RPMI8226 (cell line): ENCODE measurements at places on chromosomes 7 and 10.
A peak's percentile ranks its signal among the peaks of the same experiment; 100 is the strongest.

DNA sequence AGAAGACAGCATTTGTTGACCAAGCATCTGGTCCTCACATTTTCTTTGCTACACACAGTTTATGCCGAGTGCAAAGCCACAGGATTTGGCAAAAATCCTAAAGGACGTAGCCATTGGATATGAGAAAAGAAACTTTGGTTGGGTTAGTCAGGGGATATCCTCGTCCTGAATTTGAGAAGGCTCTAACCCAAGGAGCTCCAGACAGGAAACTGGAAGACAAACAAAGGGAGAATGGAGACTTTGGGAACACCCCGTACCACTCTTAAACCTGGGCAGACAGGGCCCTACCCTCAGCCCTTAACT, 146.6 kb upstream of the FRMD4A start:
- DNase-seq = no peak

DNA sequence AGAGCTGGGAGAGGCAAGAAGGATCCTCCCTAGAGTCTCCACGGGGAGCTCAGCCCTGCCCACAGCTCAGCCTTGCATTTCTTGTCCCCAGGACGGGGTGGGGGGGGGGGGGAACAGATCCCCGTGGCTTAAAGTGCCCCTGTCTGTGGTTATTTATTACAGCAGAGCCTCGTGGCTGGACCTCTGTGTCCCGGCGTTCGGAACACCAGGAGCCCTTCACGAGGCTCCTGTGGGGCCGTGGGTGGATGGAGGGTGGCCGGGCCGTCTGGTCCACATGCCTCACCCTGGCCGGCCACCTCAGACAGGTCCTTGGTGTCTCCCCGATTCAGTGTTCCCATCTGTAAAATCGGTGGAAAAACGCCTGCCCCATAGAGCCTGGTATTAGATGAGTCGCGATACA, 37.9 kb downstream of the FAM20C start:
- DNase-seq = no peak

DNA sequence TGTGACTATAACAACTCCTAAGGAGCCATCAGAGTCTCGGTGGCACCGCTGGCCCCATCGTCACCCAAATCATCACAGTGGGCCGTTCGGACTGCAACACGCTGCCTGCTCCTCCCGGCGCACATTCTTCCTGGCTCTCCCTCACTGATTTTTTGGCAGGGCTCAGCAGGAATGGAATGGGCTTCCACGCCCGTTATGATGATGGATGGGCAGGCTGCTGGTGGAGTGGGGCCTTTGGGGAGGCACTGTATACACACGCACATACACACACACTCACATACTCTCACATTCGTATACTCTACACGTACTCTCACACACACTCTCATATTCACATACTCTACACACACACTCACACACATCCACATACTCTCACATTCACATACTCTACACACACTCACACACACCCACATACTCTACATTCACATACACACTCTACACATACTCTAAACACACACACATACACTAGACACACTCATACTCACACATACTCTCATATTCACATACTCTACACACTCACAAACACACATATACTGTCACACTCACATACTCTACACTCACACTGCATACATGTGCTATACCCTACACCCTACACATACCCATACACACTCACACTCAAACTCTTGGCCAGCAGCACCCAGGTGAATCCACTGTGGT, 99.8 kb downstream of the KCNMA1 start:
- DNase-seq = no peak

- DNase-seq = no peak
Measured at GRCh38 chr10:62054830-62055229, 153.3 kb downstream of the ARID5B start.

- DNase-seq = no peak
Measured at GRCh38 chr10:122692744-122693143, 6.9 kb downstream of the C10orf120 start.

GRCh38 chr7:48518092-48518491, 346.8 kb downstream of the ABCA13 start:
- DNase-seq = no peak

GRCh38 chr7:94700926-94701554, 45.1 kb upstream of the SGCE start:
- DNase-seq = no peak

DNA sequence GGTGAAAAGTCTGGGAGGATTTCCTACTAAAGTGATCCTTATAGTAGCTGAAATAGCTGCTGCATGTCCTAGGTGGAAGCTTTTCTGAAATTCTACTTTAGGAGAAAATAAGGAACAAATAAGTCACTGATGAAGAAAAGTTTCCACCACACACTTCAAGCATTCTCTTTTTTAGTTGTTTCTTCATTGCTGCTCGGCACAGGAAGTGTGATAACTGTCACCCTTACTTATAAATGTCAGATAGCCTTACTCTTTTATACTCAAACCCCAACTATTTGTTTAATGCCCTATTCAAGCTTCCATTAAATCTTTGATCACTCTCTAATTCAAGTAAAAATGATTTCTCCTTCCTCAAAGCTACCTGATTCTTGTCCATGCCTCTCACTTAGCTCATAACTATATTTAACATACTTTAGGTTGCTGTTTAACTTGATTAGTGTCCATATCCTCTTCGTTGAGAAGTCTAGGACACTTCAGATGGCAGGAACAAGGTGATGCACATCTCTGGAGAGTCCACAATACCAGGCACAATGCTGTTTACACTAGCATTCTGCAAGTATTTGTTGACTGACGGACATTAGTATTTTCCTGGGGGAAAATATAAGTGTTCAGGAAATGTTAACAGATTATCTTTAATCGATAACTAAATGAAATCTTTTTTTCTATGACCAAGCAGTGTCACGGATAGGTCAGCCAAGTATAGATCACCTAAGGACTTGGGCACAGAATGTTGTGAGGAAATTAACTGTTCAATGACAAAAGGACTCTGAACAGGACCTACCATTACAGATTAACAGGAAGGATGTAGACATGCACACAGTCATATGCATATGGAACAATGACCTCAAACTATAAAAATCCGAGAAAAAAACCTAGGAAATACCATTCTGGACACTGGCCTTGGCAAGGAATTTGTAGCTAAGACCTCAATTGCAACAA, 67.4 kb downstream of the ZNF438 start:
- DNase-seq = no peak

- DNase-seq = no peak
Measured at GRCh38 chr7:117229350-117229749, 93.5 kb downstream of the WNT2 start.

GRCh38 chr7:156680281-156680680, 39.7 kb downstream of the RNF32 start:
- no peak for DNase-seq

GRCh38 chr10:105973360-105973759, 1191.1 kb downstream of the SORCS1 start:
- no peak for DNase-seq

GRCh38 chr7:130875265-130875741, 141.3 kb upstream of the KLF14 start:
- peak; percentile 73 for DNase-seq

DNA sequence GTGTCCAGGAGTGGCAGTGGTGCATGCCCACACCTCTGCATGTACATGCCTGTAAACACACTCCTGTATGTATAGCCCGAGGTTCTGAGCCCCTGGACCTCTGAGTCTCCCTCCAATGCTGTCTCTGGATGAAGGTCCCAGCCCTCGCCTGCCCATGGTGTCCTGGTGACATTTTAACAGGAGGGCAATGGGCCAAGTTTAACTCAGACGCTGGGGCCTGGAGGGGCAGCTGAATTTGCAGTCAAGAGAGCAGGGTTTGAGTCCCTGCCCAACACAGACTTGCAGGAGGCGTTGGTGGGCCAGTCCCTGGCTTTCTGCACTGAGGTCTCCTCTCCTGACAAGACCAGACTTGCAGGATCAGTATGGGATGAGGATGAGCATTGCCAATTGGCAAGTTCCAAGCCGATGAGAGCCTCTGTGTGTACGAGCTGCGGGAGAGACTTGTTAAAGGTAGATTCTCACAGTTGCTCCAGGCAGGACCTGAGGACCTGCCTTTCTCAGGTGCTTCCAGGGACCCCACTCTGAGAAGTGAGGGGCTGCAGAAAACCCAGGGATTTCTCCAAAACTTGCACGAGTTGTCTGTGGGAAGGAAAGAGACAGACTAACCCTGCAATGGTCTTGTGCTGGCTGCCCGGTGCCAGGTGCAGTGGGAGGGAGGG, 141.9 kb downstream of the ELFN1 start:
- no peak for DNase-seq

DNA sequence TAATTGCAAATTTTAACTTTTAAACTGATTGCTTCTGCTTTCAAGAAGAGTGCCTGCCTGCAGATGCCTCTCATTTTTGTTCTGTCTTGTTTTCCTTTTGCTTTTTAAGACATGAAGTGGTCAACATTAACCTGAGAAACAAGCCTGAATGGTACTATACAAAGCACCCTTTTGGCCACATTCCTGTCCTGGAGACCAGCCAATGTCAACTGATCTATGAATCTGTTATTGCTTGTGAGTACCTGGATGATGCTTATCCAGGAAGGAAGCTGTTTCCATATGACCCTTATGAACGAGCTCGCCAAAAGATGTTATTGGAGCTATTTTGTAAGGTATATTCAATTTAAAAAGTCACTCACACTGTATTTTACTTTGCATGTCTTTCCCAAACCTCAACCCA, 8.8 kb downstream of the GSTO2 start:
- DNase-seq = no peak

DNA sequence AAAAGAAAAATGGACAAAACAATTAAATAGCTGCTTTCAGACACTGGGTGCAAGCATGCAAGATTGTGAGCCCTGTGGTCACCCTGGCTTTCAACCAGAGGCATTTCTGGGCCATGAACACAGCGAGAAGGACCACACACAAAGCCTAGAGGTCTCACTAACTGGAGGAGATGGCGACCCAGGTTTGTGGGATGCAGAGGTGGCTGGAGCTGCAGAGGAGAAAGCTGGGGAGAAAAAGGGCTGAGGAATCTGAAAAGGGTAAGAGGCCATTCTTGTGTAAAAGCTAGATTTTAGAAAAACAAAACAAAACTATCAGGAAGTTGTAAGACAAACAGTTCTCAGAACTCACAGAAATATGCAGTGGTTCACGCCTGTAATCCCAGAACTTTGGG, 30.1 kb upstream of the PTPRN2 start:
- DNase-seq = no peak

DNA sequence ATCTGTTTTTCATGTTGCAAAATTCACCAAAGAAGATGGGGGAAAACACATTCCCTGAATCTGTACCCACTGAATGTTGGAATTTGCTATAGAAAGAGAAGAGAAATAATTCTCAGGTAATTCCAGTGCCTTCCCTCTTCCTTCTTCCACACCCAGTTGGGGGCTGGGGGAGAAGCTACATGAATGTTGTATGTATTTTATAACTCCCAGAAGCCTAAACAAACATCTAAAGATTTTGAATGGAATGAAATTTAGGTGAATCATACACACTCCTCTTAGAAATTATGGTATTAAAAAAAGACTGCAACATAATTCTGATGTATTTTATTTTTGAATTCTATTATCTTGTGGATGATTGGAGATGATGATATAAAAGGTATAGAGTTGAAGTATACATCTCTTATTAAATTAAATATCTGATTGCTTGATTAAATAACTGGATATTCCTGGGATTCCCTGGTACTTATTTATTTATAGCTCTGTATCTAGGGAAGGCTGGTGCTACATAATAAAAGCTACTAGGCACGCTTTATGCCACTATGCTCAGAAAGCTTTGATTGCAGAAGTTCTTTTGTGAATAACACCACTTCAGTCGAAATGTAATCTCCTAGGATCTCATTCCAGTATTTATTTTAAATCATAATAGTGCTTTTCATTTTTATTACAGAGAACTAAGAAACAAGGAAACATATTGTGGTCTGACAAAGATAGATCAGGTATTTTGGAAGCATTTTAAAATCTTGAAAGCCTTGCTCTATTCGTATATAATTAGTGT, 98.5 kb downstream of the MCU start:
- DNase-seq = no peak

DNA sequence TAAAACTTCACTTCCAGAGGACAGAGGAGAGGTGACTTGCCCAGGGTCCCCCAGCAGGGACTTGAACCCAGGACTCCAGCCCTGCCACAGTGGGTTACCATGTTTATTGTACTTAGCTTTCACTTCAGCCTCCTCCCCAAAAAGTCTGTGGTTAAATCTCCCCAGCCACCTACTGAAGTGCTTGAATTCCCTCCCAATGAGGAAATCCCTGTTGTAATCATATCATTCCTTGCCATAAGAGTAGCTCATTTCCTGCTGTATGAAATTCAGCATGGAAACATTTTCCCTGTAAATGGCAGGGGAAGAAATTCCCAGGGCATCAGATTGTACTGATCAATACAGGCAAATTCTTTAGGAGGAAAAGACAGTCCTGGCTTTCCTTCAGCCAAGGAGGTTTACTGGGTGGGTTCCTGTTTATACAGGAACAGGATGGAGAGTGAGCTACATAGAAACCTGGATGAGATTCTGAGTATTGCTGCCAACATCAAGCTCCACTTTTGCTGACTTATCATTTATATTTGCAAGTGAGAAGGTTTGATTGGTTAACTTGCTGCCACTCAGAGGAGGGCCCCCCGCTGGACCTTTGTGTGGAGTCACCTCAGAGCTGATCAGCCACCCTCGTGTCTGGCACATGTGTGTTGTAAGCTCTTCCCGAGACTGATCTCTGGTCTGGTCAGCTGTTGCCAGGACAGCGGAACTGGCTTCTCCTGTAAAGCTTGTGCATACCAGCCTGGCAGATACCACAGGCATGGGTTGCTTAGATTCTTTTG, 16.4 kb upstream of the PDZD8 start:
- DNase-seq = peak; percentile 19

GRCh38 chr7:106570948-106571418, 90.0 kb downstream of the CCDC71L start:
- no peak for DNase-seq

DNA sequence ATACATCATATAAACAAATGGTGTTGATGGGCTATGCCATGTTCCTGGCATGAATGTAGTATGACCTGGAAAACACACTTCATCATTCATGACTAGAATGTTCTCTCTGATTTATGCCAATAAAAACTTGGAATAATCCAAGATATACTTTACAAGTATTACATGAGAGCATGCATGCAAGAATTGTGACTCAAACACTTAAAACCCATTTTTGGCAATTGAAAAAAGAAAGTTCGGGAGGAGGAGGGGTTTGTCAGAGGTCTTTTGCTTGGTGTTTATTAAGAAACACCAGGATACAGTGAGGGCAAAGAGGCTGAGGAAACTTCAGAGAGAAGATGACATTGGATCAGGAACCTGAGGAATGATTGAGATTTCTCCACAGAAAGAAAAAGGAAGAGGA, 10.2 kb upstream of the CUL1 start:
- no peak for DNase-seq

DNA sequence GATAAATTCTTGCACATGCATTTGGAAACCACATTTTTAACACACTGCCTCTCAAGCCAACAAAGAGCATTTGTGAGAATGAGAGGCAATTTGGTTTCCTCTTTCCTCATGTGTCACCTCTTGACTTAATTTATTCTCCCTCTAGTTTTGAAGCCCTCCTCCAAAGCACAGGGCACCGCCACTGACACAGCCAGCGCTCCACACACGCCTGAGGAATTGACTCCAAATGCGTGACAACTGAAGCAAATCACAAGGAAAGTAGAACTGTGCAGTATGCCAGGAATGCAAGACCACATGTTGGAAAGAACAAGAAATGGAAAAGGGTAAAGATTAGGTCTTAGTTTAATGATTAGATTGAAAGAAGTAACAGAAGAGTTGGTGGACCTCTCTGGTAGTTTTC, 173.3 kb downstream of the LSM5 start:
- no peak for DNase-seq

- no peak for DNase-seq
Measured at GRCh38 chr10:19247843-19248242, 199.2 kb downstream of the MALRD1 start.

GRCh38 chr7:93471456-93471855, 103.1 kb downstream of the CALCR start:
- DNase-seq = no peak
